ENCODE measurements at places on chromosomes 5 and 9.

DNA sequence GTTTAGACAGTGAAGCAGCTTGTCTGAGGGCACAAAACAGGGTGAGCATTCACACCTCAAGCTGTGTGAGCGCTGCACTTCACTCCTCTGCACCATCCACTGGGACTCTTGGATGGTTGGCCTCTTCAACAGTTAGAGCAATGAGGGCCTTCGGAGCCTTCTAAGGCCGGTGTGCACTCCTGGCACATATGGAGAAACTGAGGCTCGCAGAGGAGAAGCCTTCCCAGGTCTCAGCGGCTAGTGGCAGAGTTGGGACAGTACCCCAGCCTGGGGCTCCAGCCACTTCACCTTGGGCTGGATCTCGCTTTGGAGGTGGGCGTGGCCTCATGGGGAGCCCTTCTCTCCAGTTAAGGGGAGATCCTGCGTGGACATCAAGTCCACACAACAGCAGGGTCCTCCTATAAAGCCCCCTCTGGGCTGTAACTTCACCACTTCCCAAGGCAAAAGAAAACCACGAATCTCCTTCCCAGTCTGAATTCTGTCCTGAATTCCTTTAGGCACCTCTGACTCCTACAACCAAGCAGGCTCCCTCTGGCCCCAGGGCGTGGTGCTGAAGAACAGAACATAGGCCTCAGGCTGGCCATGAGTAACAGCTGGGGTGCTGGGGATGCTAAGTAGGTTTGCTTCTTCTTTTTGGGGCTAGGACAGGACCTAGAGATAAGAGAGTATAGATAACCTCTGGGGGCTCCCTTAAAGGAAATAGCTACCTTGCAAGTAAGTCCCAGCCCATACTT, 30.5 kb upstream of the CSF1R start:
- DNase-seq, result no peak

DNA sequence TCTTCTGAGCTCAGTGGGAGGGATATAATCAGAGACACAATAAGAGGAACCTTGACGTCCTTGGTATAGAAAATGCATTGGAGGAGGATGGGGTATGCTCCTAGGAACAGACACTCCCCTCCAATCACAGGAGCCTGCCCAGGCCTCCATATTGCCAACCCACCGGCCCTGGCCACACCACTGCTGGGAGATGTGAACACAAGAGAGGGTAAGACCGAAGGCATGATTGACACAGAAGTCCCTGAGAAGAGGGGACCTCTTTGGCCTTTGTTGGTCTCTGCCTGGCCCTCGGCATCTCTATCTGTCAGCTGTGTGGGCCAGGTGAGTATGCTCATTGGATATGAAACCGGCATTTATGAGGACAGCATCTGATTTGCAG, 62.0 kb downstream of the CRB2 start:
- DNase-seq, result no peak

GRCh38 chr9:87070336-87070735, 123.0 kb upstream of the GAS1 start:
- no peak for DNase-seq

DNA sequence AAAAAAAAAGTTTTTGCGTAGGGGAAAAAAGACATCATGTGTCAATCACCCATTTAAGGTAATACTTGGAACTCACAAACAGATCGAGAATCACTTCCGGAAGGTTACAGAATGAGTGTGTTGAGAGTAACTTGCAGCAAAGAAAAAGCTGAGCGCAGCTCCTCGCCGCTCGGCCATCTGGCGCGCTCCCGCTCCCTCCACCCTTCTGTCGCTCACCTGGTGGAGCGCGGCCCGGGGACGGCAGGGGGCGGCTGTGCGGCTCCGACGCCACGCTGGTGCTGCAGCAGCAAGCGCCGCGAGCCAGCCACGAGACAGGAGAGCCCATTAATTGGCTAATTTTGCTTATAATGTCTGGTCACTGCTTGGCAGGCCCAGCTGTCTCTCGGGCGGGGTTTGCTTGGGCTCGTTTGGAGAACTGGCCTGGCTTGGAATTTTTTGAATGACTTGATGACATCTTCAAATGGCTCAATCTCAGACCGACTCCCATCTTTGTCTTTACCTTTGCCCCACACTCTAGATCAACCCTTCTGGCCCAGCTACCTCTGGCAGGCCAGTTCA, 601.8 kb downstream of the CCDC171 start:
- peak; percentile 60 for DNase-seq

- no peak for DNase-seq
Measured at GRCh38 chr9:94867842-94868312, 141.4 kb downstream of the AOPEP start.

DNA sequence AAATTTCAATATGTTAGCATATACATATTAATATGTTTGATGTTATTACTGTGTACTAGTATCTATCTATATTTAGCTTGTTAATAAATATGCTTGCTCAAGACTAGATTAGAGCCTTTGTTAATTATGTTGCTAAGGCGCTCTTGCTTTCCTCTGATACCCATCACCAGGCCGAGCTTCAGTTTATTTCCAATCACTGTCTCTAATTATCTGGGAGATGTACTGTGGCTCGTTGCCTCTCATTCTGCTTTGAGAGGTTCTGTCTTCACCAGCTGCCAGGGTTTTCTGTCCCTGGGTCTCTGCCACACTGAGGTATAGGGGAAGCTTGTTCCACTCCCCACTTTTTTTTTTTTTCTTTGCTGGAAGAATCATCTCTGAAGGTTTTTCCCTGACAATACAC, 21.0 kb upstream of the TAF11L2 start:
- no peak for DNase-seq

- no peak for DNase-seq
Measured at GRCh38 chr9:19310246-19310645, 69.8 kb downstream of the RPS6 start.

GRCh38 chr5:1719860-1720259, 79.8 kb downstream of the MRPL36 start:
- DNase-seq, result no peak

DNA sequence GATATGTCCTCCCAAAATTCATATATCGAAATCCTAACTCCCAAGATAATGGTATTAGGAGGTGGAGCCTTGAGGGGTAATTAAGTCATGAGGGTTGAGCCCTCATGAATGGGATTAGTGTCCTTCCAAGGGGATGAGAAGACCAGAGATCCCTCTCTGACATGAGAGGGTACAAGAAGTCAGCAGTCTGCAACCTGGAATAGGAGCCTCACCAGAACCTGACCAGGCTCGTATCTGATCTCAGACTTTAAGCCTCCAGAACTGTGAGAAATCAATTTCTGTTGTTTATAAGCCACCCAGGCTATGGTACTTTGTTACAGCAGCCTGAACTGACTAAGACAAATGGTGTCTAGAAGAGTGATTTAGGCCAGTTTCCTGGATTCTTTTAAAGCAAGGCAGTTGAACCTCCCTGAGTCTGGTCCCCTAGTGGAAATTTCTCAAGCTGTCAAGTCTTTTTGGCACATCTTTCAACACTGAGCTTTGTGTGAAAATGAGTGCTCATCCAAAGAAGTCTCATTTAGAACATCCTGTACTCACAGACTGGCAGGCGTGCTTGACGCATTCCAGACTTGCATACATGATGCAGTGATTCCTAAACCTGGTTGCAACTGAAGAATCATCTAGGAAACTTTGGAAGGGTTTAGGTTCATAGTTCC, 254.8 kb upstream of the PPP1R2B start:
- DNase-seq, result no peak

DNA sequence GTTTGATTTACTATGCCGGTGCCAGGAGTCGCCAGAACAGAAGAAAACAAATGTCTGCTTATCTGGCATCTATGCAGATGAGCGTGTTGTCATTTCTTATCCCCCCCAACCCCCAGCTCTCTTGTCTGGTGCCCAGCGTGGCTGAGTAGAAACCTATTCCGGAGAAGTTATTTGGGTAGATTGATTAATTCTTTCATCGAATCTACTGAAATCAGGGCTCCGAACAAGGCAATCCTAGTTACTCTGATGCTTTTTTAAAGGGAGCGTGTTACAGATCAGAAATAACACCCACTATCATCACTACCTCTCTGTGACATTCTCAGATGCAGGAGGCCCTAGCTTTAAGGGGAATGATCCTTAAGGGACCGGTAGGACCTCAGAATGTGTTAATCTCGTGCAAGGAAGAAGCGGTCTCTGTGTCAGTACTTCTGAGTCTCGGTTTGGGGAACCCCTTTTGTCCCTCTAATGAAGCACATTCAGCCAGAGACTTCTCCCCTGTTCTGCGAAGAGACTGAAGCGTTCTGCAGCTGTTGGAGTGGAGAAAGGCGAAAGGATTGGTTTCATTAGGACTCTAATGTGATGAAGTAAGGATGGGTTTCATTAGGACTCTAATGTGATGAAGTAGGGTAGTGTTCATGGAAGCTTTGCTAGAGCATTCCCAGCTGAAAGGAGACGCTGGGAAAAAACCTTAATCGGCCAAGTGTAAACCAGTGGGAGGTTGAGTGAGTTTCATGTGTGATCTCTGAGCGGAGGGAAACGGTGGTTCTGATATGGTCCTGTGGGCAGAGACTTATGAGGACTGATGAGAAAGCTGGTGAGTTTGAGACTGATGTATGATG, 1.5 kb downstream of the PIP5K1B start:
- no peak for DNase-seq

- no peak for DNase-seq
Measured at GRCh38 chr9:130017076-130017475, 25.9 kb downstream of the FNBP1 start.

GRCh38 chr5:57653636-57654290, 171.2 kb upstream of the ACTBL2 start:
- DNase-seq, result no peak

- DNase-seq, result no peak
Measured at GRCh38 chr5:96752341-96753016, 55.3 kb downstream of the ERAP1 start.
